ENCODE measurements at places on chromosomes 12 and 14.

GRCh38 chr12:56709759-56710376, 15.2 kb downstream of the NACA start:
- DNase-seq, result no peak

- DNase-seq, result peak; percentile 75
These were observed 89.3 kb upstream of the FGD4 start for GRCh38 chr12:32309811-32310736.

- no peak for DNase-seq
These were observed 2.6 kb upstream of the MMP19 start for GRCh38 chr12:55845361-55845760.

DNA sequence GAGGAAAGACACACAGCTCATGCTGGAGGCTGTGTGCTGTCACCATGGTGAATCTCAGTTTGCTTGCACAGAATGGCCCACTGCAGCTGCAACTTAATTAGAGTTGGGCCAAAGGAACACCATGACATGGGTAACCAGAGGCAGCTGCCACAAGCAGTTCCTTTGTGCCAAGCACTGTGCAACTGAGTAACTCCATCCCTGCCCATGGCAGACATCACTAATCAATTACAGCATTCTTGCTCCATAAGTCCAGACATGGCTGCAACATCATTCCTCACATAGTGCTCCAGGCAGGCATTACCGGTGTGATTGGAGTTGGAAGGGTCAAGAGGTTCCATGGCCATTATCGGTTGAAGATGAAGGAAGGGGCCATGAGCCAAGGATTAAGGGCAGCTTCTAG, 207.0 kb downstream of the RBM19 start:
- no peak for DNase-seq

GRCh38 chr14:20614038-20614840, 23.1 kb upstream of the RNASE12 start:
- no peak for DNase-seq

- peak; percentile 80 for DNase-seq
These were observed 43.9 kb upstream of the SYCP3 start for GRCh38 chr12:101783150-101783549.

DNA sequence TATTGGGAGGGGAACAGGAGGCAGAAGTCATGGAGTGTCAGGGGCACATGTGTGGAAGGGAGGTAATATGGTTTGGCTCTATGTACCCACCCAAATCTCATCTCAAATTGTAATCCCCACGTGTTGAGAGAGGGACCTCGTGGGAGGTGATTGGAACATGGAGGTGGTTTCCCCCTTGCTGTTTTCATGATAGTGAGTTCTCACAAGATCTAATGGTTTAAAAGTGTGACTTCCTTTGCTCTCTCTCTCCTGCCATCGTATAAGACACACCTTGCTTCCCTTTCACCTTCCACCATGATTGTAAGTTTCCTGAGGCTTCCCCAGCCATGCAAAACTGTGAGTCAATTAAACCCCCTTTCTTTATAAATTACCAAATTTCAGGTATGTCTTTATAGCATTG, 41.6 kb upstream of the CDK17 start:
- no peak for DNase-seq

GRCh38 chr12:5038781-5039311, 4.8 kb upstream of the KCNA5 start:
- no peak for DNase-seq

GRCh38 chr12:82687021-82688011, 610 bp downstream of the TMTC2 start:
- peak; percentile 70 for DNase-seq

- DNase-seq, result no peak
These were observed 104.6 kb downstream of the DAAM1 start for GRCh38 chr14:59292921-59293534.

DNA sequence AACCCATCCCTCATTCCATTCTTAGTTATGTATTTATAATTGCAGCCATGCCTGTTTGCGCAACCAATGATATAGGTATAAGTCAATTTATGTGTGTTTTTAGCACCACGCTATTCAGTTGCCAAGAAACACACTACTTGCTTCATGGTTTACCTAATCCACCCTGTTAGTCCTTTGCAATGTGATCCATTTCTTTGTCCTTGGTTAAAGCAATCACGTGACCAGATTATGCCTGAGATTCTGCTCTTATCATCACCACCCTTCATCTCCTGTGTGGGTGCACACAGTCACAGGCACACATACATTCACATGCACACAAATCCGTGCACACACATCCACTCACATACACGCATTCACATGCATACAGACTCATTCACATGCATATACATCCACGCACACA, 52.3 kb upstream of the KCNA5 start:
- no peak for DNase-seq

DNA sequence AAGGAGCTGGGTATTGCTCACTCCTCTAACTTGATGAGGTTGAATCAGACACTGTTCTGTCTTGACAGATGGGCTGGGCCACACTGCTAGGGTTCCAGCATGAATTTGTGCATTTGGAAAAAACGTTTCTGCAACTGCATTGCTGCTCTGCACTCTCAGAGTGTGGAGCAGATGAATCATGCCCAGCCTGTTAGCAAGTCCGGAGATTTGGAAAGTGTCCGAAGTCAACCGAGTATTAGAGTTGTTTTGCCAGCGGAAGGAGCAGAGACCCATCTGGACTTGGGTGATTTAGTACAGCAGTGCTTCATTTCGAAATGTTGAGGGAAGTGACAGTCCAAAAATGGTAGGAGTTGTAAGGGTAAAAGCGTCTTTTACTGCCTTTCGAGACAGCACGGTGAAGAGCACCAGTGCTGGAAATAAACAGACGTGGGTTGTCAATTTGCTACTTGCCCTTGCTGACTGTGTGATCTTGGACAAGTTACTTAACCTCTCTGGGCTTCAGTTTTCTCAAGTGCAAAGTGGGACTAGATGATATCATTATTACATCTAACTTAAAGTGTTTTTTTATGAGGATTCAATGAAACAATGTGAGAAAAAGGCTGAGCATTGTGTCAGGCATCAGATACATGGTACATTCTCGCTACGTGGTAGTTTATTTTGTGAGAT, 139.5 kb downstream of the CHST11 start:
- no peak for DNase-seq

- DNase-seq, result no peak
These were observed 232.7 kb upstream of the PPFIA2 start for GRCh38 chr12:81991868-81992267.

DNA sequence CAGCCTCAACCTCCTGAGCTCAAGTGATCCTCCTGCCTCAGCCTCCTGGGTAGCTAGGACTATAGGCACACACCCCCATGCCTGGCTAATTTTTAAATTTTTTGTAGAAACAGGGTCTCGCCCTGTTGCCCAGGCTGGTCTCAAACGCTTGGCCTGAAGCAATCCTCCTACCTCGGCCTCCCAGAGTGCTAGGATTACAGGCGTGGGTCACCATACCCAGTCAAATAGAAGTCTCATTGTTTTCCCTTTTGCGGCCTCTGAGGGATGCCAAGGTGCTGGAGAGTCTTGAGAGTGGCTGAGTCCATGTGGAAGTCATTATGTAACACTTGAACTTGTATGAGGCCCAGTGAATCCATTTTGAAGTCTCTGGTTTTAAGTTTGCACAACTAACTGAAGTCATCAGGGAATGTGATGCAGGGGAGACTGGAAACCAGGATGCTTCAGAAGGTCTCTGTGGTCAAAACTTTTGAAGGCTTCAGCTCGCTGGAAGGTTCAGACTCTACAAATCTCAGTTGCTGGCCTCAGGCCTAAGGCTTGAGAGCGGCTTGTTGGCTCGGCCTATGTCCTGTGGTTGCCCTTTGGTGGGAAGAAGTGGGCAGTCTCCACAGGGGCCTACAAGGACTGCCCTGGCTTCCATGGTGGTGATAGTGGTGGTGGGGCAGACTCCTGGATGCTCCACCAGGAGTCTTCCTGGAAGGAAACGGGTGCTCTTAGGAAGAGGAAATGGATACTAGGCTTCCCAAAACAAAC, 29.2 kb downstream of the GALNT16 start:
- no peak for DNase-seq

DNA sequence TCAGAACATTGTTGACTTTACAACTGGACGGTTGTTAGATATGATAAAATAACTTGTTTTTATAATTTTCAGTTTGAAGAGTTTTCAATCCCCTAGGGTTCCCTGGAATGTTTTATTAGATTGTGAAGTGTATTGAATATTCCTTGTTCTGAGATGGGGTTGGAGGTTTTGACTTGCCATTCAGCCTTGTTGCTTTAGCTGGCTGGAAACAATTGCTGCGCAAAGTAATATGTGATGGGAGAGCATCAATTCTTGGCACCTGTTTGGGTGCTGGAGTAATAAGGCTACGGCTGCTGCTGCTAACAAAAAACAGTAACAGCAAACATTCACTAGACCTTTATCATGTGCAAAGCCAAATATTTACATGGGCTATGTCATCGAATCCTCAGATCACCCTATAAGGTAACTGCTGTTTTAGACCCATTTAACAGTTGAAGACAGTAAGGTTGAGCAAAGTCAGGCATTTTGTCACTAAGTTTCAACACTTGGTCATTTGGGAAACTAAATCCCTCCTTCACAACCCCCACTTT, 241.0 kb upstream of the TBX3 start:
- no peak for DNase-seq

DNA sequence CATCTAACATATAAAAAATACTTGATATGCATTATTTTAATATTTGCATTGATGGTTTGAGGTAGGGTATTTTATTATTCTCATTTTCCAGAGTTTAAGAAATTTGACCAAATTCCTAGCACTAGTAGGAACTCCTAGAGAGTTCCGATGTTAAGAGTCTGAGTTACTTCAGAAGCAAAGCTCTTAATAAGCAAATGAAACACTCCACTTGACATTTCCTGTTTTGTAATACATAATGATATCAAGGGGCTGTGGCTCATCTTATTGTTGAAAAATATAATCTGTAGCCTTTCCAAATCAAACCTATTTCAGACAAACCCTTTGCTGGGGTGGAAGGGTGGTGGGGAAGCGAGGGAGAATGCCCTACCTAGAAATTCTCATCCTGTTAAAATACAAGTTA, 355.5 kb downstream of the DIO2 start:
- DNase-seq, result peak; percentile 65

DNA sequence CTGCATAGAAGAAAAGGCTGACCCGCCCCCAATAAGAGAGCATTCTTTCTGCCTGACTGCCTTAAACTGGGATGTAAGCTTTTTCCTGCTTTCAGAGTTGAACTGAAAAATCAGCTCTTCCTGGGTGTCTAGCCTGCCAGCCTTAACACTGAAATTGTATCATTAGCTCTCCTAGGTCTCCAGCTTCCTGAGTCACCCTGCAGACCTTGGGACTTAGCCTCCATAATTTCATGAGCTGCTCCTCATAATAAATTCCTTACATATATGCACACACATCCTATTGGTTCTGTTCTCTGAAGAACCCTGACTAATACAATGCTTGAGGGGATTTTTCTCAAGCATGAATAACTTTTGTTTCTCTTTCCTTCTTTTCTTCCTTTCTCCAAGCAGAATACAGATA, 76.4 kb upstream of the FAR2 start:
- DNase-seq, result no peak

DNA sequence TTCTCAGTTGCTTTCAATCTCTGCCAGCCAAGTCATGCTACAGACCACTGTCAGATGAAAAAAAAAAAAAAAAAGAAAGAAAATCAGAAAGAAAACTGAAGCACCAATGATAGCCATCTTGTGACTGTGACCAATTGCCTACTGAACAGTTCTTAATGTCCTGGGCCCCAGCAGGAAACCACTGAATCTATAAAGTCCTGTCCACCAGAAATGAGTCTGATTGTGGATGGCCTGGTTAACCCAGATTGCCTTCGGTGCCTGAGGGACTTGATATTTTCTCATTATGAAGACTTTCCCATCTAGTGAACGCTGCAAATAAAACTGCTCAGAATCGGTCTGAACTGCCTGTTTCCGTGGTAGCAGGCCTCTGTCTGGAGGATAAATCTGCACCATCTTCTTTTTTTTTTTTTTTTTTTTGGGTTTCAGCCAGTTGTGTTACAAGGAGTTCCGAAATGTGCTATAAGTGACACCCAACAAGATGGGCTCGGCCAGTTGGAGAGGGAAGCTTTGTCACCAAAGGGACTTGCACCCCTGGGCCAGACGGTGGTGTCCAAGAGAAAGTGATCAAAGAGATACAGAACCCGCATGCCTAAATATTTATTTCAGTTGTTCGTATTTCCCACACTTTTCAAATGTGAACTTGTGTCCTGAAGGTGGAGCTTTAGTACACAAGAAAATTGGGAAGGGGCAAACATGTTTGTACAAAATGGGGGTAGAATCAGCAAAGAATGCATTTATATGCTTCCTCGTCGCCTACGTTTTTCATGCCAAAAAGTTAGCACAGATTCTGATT, 3.0 kb upstream of the PLXNC1 start:
- peak; percentile 70 for DNase-seq

GRCh38 chr12:8770499-8770898, 51.9 kb upstream of the A2ML1 start:
- DNase-seq, result no peak

DNA sequence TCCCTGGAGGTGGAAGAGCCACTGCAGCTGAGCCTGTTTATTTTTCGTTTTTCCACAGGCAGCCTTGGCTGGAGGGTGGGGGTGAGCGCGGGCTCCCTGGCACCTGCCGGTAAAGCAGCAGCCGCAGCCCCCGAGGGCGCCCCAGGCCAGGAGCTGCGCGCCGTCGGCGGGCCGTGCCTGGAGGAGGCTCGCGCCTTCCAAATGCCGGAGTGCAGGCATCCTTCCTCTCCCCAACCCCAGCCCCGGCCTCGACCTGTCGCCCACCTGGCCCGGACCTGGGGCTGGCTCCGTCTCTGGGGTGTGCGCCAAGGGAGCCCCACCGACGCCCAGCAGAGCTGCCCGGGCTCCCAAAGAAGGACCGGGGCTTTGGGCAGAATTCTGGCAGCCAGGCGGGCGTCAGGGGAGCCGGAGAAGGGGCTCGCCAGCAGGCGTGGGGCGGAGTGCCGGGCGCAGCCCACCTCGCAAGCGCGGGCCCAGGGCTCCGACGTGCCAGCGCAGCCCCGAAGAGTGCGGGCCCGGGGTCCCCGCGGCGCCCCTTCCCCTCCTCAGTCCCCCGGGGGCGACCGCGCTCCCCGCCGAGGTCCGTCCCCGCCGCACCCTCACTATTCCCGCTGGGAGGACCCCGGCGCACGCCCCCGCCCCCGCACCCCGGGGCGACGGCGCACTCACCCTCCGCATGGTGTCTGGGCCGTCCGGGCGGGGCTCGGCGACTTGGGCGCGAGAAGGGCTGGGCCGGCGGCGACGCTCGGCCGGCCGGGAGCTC, 130.3 kb downstream of the NDUFA12 start:
- DNase-seq, result no peak

- no peak for DNase-seq
These were observed 2.8 kb downstream of the DYRK4 start for GRCh38 chr12:4564818-4565217.

GRCh38 chr14:66701813-66702212, 193.9 kb downstream of the GPHN start:
- no peak for DNase-seq
